ENCODE measurements at places on chromosomes 5 and 9. TPM values are rescaled to one million over a fixed set of nuclear protein-coding genes. Genes with fewer than 3 reads are reported as not detected.
A peak's percentile ranks its signal among the peaks of the same experiment; 100 is the strongest.

DNA sequence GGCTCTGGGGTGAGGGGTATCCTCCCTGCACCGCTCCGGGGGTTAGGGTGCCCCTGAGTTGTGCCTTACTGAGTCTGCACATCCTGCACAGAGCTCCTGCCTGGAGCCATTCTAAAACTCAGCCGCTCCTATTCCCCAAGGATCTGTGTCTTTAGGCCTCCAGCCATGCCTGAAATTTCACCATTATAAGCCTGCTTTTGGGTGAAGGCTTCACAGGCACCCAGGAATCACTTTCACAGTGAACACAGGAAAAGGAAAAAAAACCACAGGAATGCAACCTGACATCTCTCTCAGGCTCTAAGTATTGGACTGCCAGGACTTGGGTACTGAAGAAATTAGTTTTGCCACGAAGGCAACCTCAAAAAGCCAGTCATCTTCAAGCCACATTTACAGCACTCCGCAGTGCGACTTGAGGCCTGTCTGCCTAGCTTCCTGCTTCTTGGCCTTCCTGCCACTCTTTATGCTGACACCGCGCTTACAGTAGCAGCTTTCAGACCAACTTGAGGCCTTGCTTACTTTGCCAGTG lies 30.9 kb downstream of the GALNT10 start:
- H3K4me1 ChIP-seq = peaks cover 4% of the 10 kb centered on the region
- peak; percentile 82 for DNase-seq
- H3K36me3 ChIP-seq = no peaks in the 10 kb centered on the region
- no peak overlapping the region for H3K27ac ChIP-seq
- H3K27me3 ChIP-seq = no peaks in the 10 kb centered on the region
- no peak overlapping the region for H3K4me3 ChIP-seq

DNA sequence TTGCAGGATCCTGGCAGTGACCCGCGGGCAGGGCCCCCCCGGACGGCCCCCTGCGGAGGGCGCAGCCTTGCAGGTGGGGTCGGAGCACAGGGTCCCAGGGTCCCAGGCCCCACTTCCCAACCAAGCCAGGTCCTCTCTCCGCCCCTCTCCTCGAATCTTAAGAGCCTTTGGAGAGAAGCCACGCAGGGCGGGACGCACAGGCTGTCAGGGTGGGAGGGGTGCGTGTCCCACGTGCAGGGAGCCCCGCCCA lies 18.4 kb upstream of the EGFL7 start:
- no peaks in the 10 kb centered on the region for H3K4me1 ChIP-seq
- no peaks in the 10 kb centered on the region for H3K36me3 ChIP-seq
- peak; percentile 92 for DNase-seq
- no peak overlapping the region for H3K27ac ChIP-seq
- H3K4me3 ChIP-seq = no peak overlapping the region

GRCh38 chr5:41815663-41816229 lies 54.5 kb downstream of the OXCT1 start:
- H3K36me3 ChIP-seq = no peaks in the 10 kb centered on the region
- no peak overlapping the region for H3K27ac ChIP-seq
- no peaks in the 10 kb centered on the region for H3K4me1 ChIP-seq

- H3K36me3 ChIP-seq = no peaks in the 10 kb centered on the region
- no peak overlapping the region for H3K4me3 ChIP-seq
- H3K4me1 ChIP-seq = no peaks in the 10 kb centered on the region
- no peak for DNase-seq
Measured at GRCh38 chr9:135583688-135584011, 22.1 kb downstream of the PAEP start.

- no peaks in the 10 kb centered on the region for H3K36me3 ChIP-seq
- no peak for DNase-seq
- H3K27me3 ChIP-seq = no peaks in the 10 kb centered on the region
- H3K4me3 ChIP-seq = no peak overlapping the region
Measured at GRCh38 chr9:30711591-30711990, 1672.9 kb upstream of the ACO1 start.

GRCh38 chr9:81289622-81290021 lies 399.7 kb downstream of the TLE1 start:
- no peaks in the 10 kb centered on the region for H3K27me3 ChIP-seq
- no peaks in the 10 kb centered on the region for H3K36me3 ChIP-seq
- H3K4me3 ChIP-seq = no peak overlapping the region
- H3K27ac ChIP-seq = no peak overlapping the region
- DNase-seq = no peak
- no peaks in the 10 kb centered on the region for H3K4me1 ChIP-seq

DNA sequence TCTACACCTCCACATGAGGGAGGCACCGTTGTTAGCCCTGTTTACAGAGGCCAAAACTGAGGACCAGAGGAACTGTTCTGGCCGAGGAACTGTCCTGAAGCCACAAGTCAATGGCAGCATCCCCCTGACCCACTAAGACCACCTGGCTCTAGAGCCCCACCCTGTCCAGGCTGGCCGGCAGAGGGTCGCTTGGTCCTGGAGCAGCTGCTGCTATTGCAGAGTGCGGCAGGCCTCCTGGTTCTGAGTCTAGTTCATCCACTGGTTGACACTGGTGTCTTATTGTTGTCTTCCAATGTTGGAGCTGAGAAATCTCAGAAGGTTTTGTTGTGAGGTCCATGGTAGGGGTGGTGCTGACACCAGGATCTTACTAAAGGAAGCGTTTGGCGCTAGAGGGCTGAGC lies 26.6 kb upstream of the ANGPTL2 start:
- no peaks in the 10 kb centered on the region for H3K27me3 ChIP-seq
- H3K27ac ChIP-seq = no peak overlapping the region
- H3K4me3 ChIP-seq = no peak overlapping the region
- H3K4me1 ChIP-seq = no peaks in the 10 kb centered on the region
- H3K36me3 ChIP-seq = no peaks in the 10 kb centered on the region
- no peak for DNase-seq

DNA sequence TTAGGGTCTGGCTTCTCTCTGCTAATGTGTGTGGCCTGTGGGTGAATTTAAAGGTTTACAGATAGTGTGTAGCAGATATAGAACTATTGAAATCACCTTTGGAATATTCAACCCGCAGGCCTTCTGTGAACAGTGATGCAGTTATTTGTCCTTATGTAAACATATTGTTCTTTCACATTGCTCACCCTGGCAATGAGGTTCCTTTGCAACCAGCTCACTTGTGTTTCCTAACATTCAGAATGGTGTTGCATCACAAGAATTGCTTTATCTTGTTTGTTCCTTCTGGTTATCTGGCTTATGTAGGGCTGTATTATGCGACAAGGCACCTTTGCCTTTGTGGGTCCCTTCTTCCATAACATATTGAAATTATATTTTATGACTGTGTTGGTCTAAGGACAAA lies 370.3 kb downstream of the NNT start:
- H3K4me1 ChIP-seq = no peaks in the 10 kb centered on the region
- no peak for DNase-seq

DNA sequence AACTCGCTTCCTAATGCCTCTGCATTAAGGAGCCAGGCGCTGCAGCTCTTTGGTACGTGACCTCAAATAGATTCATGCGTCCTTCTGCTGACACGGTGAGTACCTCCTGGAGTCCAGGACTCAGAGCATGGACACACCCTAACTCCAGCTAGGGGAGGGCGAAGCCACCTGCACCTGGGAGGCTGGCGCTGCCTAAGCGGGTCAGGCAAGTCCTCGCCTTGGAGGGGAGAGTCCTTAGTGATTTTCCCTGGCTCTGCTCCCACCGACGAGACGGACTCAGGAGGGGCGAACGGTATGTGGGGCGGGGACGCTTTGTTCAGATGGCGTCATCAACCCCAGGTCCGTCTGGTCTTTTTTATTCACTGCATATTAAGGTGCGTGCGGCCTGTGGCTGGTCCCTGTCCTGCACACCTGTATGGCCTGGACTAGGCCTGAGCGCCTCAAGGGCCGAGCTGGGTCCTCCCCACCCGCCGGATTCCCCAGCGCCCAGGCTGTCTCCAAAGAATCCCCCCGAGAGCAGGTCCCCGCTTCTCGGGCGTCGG lies 50.3 kb downstream of the NSUN2 start:
- H3K27ac ChIP-seq = no peak overlapping the region
- H3K4me1 ChIP-seq = no peaks in the 10 kb centered on the region
- DNase-seq = no peak
- H3K4me3 ChIP-seq = peak overlapping the region; percentile 32

DNA sequence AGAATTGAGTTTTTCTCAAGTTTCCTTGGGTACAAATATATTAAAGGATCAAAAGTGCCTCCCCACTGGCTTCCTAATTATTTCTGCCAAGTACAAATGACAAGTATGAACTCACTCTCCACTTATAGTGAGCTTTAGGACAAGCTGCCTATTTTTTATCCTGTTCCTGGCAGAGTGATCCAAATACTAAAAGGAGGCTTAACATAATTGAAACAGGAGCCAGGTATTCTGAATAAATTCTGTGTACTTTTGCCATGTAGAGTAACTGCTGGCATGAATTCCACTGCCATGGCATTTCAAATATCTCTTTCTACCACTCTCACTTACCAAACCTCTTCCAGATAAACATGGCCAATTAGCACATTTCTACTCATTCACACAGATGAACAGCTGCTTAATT lies 171.1 kb downstream of the EPB41L4A start:
- H3K27ac ChIP-seq = no peak overlapping the region
- H3K4me3 ChIP-seq = no peak overlapping the region
- H3K36me3 ChIP-seq = no peaks in the 10 kb centered on the region
- DNase-seq = no peak

- H3K27me3 ChIP-seq = no peaks in the 10 kb centered on the region
- peak overlapping the region; percentile 94 for H3K27ac ChIP-seq
- peaks cover 7% of the 10 kb centered on the region for H3K4me1 ChIP-seq
- DNase-seq = no peak
- H3K36me3 ChIP-seq = peaks cover 6% of the 10 kb centered on the region
- peak overlapping the region; percentile 97 for H3K4me3 ChIP-seq
Measured at GRCh38 chr5:97182571-97183099, 412 bp downstream of the RIOK2 start.

- H3K36me3 ChIP-seq = no peaks in the 10 kb centered on the region
- no peaks in the 10 kb centered on the region for H3K27me3 ChIP-seq
- DNase-seq = peak; percentile 81
- no peaks in the 10 kb centered on the region for H3K4me1 ChIP-seq
- no peak overlapping the region for H3K27ac ChIP-seq
- H3K4me3 ChIP-seq = peak overlapping the region; percentile 55
Measured at GRCh38 chr9:129027685-129028191, 393 bp downstream of the SH3GLB2 start.

DNA sequence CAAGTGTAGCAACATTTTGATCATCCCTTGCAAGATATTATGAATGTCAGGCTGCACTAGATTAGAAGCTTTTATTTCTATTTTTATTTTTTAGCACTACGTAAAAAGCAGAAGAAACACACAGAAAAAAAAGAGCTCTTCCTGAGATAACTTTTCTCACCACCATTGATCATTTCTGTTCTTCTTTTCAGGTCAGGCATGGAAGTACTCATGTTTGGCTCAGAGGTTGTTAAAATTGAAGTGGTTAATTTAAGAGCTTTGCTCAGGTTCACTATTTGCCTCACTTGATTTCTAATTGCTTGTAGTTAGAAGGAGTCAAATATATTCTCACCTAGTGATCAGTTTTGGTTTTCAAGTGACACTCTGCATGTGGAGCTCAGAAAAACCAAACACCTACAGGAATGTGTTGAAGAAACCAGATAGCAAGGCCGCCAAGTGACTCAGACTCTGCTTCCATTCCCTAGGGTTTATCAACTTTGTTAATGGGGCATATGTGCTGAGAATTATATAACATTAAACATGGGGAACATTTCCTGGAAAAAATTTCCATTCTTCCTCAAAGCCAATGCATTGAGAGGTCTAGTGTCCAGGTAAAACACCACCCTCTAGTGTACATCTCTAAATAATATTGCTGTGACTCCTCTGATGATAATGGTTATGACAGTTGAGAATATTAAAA lies 679.8 kb downstream of the CETN3 start:
- H3K27me3 ChIP-seq = no peaks in the 10 kb centered on the region
- H3K4me3 ChIP-seq = no peak overlapping the region
- no peak for DNase-seq
- H3K36me3 ChIP-seq = no peaks in the 10 kb centered on the region
- H3K27ac ChIP-seq = no peak overlapping the region

The HNRNPH1 gene
- total RNA-seq = 523 TPM

- DNase-seq = no peak
- H3K27ac ChIP-seq = no peak overlapping the region
- no peaks in the 10 kb centered on the region for H3K27me3 ChIP-seq
- no peaks in the 10 kb centered on the region for H3K36me3 ChIP-seq
Measured at GRCh38 chr9:127192744-127193143, 70.3 kb upstream of the ANGPTL2 start.

The DOK3 gene
- total RNA-seq = 21.6 TPM

- no peaks in the 10 kb centered on the region for H3K36me3 ChIP-seq
- no peaks in the 10 kb centered on the region for H3K4me1 ChIP-seq
- H3K27ac ChIP-seq = no peak overlapping the region
- no peak overlapping the region for H3K4me3 ChIP-seq
- no peaks in the 10 kb centered on the region for H3K27me3 ChIP-seq
Measured at GRCh38 chr5:114948986-114949621, 220.6 kb downstream of the TRIM36 start.

GRCh38 chr5:174323878-174324281 lies 278.4 kb downstream of the NSG2 start:
- no peak for DNase-seq
- no peak overlapping the region for H3K4me3 ChIP-seq
- H3K27me3 ChIP-seq = no peaks in the 10 kb centered on the region
- H3K27ac ChIP-seq = no peak overlapping the region

The TMOD1 gene
- total RNA-seq = 56.6 TPM

DNA sequence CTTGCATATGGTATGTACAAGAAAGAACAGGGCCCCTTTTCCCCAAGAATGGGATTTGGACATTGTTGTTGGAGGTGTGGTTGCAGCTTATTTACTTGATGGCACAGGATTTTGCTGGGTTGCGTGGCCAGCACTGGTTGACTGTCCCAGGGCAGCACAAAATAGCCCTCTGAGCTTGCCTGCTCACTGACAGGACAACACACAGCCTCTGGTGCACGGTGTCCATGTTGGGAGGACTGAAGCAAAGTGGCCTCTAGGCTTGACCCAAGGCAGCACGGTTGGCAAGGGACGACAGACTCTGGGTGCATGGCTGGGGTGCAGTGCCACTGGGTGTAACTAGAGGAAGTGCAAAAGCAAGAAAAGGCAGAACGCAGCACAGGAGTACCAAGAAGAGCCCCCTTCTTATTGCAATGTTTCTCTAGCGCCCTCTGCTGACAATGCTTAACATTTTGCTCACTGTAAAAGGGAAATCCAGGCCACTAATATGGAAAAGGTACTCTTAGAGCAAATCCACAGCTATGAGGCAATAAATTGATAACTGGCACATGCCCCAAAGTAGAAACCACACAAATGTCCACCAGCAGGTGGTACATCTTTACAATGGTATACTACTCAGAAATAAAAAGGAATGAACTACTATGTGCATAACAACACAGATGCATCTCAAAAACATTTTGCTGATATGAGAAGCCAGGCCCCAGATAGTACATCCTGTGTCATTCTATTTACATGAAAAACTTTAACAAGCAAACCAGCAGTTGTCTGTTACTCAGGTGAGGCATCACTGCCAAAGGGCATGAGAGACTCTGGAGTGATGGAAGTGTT lies 47.4 kb upstream of the BARX1 start:
- no peak for DNase-seq
- no peaks in the 10 kb centered on the region for H3K4me1 ChIP-seq
- H3K36me3 ChIP-seq = peaks cover 1% of the 10 kb centered on the region
- H3K27me3 ChIP-seq = no peaks in the 10 kb centered on the region
- H3K4me3 ChIP-seq = no peak overlapping the region

Data from aorta (tissue), 5 donors.